Activated CD8-positive, alpha-beta memory T cell treated with anti-CD3 and anti-CD28 coated beads, Interleukin-2, amount 10 ng/mL, durations not matched to agents 7 days and 5 days (primary cell): ENCODE measurements at places on chromosomes 11 and 22. TPM values are rescaled to one million over a fixed set of nuclear protein-coding genes. Genes with fewer than 3 reads are reported as not detected.
A peak's percentile ranks its signal among the peaks of the same experiment; 100 is the strongest.

- no peak for DNase-seq
Observed at GRCh38 chr11:95516786-95517185, 272.8 kb downstream of the FAM76B start.

GRCh38 chr11:69004411-69005182 lies 8.4 kb downstream of the MRGPRF start:
- no peak for DNase-seq

GRCh38 chr11:19802773-19803293 lies 90.2 kb downstream of the NAV2 start:
- no peak for DNase-seq

DNA sequence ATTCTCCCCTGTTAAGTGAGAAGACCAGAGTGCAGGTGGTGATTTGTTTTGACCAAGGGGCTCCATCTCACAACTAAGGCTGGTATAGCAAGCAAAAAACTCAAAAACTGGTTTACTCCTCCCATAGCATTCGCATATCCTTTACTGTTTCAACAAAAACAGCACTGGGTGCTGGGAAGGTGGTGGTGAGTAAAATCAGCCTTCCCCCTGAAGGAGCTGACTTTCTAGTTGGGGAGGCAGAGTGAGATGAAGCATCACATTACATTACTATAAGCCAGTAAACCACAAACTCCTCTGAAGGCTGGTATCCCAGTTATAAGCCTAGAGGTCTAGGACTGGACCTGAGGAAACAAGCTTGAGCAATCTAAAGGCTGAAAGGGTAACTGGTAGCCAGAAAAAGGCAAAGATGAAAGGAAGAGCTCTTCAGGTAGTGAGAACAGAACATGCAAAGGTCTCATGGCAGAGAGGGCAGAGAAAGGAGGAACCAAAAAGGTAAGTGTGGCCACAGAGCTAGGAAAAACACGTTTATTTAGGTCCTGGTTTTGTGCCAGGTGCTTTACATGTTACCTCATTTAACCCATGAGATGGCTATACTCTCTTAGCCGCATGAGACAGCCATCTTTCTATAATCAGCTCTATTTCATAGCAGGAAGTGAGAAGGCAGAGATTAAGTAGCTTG lies 22.3 kb downstream of the TMEM123 start:
- no peak for DNase-seq

GRCh38 chr11:75475767-75476650 lies 43.0 kb upstream of the KLHL35 start:
- peak; percentile 88 for DNase-seq

GRCh38 chr22:19812910-19813309 lies 41.8 kb downstream of the GNB1L start:
- DNase-seq: peak; percentile 31

DCHS1 gene
- total RNA-seq: 0.32 TPM

SYT12 gene
- not detected for total RNA-seq

AMPD3 gene
- 8.8 TPM for total RNA-seq

ELFN2 gene
- total RNA-seq: 0.07 TPM
